ENCODE measurements at places on chromosomes 1 and 21.

GRCh38 chr1:111805251-111805650 is 49.5 kb downstream of the DDX20 start:
- no peak for DNase-seq

DNA sequence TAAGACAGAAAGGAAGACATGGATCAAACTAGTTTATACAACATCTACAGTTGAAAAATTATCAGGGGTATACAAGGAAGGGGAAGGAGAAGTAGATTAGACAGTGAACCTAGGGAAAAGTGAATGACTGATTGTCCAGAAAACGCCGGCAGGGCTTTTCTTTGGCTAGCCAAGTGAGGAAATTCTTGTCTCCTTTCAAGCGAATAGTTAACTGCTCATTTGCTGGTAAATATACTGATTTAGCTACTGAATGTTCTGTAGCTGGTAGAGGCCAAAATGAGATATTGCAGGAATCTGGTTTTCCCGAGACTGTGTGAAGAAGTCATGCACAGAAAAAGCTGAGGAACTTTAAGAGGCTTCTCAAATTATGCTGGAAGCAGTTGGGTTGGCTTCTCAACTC is 128.5 kb upstream of the ZNHIT6 start:
- DNase-seq, result no peak

- DNase-seq, result no peak
Observed at GRCh38 chr1:98437540-98437939, 224.0 kb upstream of the SNX7 start.

GRCh38 chr1:205938682-205939081 is 4.6 kb downstream of the SLC26A9 start:
- DNase-seq, result no peak

DNA sequence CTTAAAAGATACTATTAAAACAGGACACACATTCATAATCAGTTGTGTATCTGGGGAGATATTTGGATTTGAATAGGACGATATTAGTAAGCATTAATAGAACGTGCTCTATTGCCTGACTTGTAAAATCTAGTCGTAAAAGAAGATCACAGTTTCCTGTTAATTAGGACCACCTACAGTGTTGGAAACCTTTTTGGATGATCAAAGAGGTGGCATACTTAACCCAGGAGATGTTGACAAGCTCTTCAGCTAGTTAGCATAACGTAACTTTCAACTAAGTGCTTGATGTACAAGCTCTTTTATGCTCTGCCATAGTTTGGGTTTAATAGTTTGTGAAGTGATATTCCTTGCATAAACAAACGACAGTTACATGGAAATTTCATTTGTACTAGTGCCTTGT is 293.3 kb upstream of the NR5A2 start:
- no peak for DNase-seq

DNA sequence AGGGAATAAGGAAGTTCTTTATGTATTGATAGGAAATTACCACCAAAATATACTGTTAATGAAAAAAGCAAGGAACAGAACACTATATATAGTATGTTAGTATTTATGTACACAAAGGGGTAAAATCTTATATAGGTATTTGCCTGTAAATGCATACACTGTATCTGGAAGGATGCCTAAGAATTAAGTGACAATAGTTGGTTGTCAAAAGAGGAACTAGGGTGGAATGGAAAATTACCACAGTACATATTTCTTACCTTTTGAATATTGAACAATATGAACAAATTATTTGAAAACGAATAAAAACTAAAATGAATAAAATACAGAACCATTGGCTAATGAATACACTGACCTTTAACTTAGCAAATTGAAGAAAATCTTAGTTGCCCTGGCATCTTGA is 13.6 kb downstream of the ARPC5 start:
- DNase-seq, result no peak

DNA sequence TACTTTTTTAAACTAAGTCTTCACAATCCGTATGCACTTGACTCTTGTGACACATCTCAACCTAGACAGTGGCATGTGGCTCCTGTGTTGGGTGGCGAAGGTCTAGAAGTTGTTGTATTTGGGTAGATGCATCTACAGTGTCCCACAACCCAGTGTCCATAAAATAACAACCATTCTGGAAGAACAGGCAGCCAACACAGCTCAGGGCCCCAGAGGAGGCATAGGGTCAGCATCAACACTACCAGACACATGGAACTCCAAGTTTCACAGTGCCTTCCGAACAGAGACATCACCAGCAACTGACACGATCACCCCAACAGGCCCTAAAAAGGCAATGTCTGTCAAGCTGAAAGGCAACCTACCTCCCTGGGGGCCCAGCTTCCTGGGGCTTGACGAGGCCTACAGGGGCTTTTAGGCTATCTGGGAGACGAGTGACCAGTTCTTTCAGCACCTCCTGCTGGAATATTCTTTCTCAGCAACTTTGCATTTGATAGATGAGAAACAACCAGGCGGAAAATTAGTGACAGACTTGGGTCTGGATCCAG is 5.6 kb downstream of the SH3BP5L start:
- DNase-seq, result no peak

DNA sequence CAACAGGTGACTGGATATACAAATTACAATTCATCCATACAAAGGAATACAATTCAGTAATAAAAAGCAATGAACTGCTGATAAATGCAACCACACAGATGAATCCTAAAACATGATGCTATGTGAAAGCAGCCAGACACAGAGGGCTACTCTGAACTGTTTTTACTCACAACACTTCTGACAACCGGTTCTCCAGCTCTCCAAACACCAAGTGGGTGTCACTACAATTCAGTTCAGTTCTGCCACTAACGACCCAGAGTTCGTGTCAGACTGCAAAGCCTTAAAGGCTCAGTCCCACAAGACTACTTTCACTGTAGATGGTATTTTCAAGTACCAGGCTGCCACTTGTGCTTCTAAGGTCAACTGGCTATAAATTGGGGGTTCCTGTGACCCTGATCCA is 119.4 kb downstream of the SLC16A1 start:
- DNase-seq, result no peak

DNA sequence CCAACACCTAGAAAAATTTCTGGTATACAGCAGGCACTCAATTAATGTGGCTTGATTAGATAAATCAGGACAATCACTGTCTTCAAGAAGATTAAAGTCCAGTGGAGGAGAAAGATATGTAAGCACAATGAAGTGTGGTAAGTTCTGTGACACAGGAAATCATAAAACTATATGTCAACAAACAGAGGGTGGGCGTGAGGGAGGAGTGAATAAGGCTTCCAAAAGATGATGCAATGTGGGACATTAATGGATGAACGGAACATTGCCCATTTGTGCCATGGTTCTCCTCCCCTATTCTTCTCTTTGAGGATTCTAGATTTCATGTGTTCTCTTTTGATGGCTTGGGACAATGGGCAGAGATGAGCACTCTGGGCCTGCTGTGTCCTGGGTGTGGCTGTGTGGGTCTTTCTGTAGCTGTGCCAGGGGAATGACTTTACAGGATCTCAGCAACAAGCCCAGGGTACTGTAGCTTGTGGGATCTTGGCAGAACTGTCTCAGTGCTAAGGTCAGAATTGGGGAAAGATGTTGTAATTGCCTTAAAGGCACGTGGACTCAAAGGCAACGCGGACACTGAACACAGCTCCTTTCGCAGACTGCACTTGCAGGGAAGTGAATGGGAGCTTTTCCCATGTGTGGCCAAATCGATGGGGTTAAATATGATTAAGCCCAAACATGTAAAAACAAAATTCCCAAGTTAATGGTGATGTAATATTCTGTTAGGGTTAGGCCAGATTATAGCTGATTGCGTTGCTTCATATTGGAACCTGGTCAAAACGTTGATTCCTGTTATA is 366.9 kb downstream of the TGFB2 start:
- no peak for DNase-seq

Data from HFF-Myc (cell line).